WTC11 (cell line): ENCODE measurements at places on chromosomes 5 and 9.

GRCh38 chr9:128139621-128140020 lies 9.6 kb upstream of the LCN2 start:
- DNase-seq: no peak

- no peak for DNase-seq
These were observed 212.4 kb upstream of the DMAC1 start for GRCh38 chr9:8011974-8012373.

GRCh38 chr5:12570688-12571087 lies 666.4 kb upstream of the CTNND2 start:
- DNase-seq: no peak

DNA sequence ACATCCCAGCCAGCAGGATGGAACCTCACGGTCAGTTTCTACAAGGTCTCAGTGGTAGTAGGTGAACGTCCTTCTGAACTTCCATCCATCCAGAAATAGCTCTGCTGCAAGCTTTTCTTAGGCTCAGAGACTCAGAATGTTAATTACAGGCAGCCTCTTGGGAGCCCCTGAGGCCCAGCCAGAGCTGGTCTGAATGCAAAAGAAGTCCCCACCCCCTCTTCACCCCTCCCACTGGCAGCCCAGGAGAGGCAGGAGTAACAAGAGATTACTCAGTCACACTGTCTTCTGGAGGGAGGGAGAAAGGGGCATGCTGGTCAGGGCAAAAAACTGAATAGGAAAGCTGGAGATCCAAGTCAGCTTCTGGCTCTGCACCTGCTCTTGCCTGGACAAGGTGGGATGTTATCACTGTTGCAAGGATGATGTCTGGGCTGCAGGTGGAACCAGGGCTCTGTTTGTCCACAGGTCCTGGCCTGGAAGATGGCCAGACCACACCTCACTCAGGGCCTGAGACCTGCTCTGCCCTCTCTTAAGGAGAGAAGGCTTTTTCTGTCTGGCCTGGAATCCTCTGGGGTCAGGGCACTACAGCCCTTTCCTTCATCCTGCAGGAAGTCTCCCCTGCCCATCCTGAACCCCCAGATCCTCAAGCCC lies 9.1 kb downstream of the ENHO start:
- DNase-seq: peak; percentile 72

- DNase-seq: no peak
These were observed 447.9 kb upstream of the SGCD start for GRCh38 chr5:155878991-155879575.

- DNase-seq: no peak
These were observed 45.5 kb downstream of the HTR1A start for GRCh38 chr5:63916786-63917185.

DNA sequence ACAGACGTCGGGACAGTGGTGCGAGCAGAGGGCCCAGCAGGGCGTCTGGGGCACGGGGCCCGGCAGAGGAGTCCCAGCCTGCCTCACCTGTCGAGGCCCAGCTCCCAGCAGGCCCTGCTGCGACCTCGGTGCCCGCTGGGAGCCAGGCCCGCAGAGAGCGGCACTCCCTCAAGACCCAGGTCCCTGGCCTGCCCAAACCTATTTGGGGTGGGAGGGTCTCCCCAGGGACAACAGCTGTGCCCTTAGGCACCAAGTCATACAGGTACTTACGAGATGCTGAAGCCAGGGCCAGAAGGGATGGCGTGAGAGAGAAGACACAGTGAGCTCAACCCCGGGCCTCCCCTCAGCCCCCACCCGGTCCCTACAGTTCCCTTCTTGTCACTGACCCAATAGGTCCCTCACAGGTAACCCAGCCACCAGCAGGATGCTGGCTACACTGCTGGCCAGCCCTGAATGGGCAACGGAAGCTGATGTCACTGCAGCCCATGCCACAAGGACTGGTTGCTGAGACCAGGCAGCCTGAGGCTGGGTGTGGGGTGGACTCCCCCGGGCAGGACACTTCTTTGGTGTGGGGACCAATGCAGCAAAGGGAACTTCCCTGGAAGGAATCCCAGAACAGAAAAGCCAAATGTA lies 3.7 kb downstream of the NSMF start:
- DNase-seq: peak; percentile 22

GRCh38 chr5:96776621-96777020 lies 31.1 kb downstream of the ERAP1 start:
- no peak for DNase-seq

GRCh38 chr9:6072865-6073264 lies 57.4 kb upstream of the RANBP6 start:
- no peak for DNase-seq

- DNase-seq: peak; percentile 60
These were observed 647 bp downstream of the SMARCA2 start for GRCh38 chr9:2015581-2016407.

DNA sequence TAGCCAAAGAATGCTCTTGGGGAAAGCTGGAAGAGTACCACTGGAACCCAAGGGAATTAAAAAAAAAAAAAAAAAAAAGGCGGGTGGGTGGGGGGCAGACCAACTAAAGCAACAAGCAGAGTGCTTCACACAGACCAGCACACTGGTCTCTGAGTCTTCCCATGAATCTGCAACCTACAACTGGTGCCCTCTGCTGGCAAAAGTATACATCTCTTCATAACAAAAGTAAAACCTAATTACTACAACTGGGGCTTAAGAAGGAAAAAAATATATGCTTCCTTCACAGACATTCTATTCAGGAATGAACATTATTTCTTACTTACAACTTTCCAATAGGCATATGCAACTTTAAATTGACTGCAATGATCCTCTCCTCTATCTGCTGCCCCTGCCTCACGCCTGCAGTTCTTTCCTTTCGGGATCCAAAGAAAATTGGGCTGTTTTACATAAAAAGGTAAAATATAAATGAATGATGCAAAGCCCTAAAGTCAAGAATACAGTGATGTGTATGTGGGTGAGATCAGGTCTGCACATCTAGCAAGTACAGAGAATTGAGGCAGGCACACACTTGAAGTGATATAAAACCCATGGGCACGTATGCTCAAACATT lies 7.2 kb upstream of the KLHL3 start:
- DNase-seq: peak; percentile 43

DNA sequence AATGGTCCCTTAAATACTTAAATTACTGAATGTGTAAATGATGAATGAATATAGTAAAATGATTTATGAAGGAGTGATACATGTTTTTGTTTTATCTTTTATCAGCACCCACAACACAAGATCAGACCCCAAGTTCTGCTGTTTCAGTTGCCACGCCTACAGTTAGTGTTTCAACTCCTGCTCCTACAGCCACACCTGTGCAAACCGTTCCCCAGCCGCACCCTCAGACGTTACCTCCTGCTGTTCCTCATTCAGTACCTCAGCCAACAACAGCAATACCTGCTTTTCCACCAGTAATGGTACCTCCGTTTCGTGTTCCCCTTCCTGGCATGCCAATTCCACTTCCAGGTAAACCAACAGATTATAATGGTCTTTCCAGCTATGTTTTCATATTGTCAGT lies 16.3 kb downstream of the TCERG1 start:
- DNase-seq: no peak

DNA sequence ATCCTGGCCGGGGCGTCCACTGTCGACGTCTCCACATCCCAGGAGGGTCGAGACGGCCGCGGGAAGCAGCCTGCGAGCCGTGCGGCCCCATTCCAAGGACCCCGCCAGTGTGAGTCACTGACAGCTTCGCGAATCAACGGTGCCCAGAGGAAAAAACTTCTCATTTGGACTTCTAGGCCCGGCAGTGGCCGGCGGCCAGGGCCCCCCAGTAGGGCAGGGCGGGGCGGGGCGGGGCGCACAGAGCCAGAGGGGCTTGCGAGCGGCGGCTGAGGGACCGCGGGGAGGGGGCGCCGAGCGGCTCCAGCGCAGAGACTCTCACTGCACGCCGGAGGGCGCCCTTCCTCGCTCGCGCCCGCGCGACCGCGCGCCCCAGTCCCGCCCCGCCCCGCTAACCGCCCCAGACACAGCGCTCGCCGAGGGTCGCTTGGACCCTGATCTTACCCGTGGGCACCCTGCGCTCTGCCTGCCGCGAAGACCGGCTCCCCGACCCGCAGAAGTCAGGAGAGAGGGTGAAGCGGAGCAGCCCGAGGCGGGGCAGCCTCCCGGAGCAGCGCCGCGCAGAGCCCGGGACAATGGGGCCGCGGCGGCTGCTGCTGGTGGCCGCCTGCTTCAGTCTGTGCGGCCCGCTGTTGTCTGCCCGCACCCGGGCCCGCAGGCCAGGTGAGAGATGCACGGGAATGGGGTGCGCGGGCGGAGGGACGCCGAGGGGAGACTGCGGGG lies at the start of gene F2R:
Gene F2R (plus strand): TSS at position 391 of the 720 bp plus-strand sequence. CDS start 182 bp downstream, at position 573.
- peak; percentile 77 for DNase-seq

GRCh38 chr5:12316812-12317211 lies 412.6 kb upstream of the CTNND2 start:
- DNase-seq: no peak
